ENCODE measurements at places on chromosomes 16 and 17.

GRCh38 chr16:79047337-79047736 lies 553.2 kb downstream of the MAF start:
- DNase-seq: no peak

GRCh38 chr16:52957199-52957598 lies 95.5 kb downstream of the CHD9NB start:
- DNase-seq: no peak

DNA sequence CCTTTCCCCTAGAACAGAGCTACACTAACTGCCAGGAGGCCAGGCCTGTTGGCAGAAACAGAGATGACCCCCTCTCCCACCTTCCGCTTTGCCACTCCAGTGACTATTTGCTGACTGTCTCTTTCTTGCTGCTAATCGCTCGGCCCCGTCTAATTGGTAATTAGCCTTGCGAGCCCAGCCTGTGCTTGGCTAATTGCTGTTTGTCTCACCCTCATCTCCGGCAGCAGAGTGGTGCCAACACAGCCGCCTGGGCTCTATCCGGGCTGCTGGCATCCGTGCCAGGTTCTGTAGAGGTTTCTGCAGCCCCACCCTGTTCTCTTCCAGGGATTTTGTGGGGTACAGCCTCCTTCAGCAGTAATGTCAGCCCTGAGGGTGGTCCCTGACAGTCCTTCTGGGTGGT lies 27.4 kb upstream of the PHB1 start:
- no peak for DNase-seq

DNA sequence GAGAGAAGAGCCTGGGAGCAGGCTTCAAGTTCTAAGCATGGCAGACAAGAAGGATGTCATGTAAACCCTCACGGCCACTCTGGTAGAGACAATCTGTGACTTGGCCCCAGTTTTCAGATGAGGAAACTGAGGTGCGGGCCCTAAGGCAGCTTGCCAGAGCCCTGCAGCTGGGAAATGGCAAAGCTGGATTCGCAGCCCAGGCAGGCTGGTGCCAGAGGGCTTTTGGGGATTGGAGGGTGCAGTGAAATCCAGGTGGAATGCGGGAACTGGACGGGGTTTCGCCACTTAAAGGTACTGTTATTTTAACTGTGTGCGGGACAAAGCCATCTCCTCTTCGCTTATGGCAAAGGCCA lies 477 bp upstream of the OSGIN1 start:
- no peak for DNase-seq

DNA sequence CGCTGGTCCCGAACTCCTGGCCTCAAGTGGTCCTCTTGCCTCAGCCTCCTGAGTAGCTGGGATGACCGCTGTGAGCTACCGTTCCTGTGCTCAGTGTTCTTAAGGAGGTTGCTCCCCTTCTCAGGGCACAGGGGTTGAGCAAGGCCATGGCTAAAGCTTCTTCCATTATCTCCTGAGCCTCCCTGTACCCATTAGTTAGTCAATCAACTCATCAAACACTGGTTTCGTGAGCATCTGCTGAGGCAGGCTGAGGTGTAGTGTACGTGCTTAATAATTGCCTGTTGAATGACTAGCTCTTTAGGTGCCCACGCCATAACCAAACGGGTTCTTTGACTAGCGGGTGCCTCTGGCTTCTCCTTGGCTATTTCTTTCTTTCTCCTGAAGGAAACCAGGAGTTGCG lies 11.7 kb downstream of the SGCA start:
- DNase-seq: no peak

- no peak for DNase-seq
Measured at GRCh38 chr16:61829631-61830030, 206.6 kb downstream of the CDH8 start.

DNA sequence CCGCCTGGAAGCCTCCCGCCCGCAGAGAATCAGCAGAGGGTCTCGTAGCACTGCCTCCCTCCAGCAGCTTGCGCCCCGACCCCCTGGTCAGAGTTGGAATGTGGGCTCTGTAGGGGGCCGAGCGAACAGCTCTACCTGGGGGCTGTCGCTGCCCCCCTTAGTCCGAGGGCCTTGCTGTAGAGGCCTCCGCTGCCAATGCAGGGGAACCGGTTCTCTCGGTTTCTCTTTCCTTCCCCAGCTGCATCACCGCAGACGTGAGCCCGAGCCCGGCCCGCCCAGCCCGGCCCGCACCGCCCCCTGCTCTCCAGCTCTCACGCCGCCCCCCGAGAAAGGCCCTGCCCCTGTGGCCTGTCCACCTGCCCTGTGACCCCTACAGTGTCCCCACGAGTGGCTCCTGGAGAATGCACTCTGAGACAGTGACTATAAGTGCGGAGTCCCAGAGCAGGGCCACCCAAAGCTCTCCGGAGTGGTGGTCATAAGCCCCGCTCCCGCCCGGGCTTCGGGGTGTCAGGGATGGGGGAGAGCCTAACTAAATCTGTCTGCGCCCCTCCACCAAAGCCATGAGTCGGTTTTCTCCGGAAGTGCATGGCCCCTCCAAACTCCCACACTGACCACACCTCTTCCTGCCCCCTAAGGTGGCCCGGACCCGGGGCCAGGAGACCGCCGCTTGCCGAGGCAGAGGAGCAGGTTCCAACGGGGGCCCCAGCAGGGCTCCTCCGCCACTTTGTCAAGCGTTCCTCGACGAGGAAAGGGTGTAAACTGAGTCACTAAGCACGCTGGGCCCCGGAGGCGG lies 1.7 kb downstream of the ARHGAP27 start:
- DNase-seq: no peak

GRCh38 chr17:74153821-74154430 lies 49.6 kb upstream of the RPL38 start:
- no peak for DNase-seq

DNA sequence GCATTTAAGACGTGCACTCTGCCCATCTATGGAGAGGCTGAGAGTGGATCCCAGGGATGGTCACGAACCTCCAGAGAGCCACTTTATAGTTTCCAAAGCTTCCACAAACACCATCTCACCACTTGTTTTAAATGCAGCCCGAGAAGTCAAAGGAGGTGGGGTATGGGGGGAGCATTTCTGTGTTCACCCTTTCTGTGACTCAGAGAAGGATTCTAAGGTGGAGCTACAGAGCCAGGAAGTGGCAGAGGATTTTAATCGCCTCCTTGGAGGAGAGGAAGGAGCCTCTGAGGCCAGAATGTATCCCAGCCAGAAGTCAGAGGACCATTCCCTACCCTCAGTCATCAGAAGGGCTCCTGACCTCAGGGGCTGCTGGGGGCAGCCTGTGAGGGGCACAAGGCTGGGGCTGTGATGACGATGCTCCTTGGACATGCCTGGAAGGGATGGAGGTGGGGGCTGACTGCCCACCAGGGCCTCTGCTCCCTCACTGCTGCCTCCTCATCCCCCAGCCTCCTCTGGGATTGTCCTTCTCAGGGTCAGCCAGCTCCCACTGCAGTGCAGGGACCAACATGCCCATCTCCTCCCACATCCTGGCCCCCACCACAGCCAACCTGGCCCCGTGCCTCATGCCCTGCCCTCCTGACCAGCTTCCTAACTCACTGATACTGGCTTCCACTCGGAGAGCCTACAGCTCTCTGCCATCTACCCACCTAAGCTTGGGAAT lies 2.8 kb downstream of the XYLT2 start:
- DNase-seq: peak; percentile 20

DNA sequence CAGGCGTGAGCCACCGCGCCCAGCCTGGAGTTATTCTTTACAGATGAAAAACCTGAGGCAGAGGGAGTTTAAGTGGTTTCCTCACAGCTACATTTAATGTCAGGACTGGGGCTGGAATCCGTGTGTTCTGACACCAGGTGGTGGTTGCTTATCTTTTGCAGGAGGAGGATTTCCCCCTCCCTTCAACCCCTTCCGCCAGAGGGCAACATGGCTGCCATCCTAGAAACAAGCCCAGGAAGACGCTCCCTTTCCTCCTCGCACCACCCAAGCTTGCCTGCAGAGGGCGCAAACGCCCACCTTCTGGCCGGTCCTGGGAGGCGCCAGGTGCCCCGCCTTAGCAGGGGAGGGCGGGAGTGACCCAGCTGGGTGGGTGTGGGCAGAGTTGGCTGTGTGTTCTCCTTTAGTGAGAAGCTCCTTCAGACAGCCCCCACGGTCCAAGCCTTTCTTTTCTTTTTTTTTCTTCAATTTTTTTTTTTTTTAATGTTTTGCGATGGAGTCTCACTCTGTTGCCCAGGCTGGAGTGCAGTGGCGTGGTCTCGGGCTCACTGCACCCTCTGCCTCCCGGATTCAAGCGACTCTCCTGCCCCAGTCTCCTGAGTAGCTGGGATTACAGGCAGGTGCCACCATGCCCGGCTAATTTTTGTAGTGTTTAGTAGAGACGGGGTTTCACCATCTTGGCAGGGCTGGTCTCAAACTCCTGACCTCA lies 9.9 kb upstream of the RAP1GAP2 start:
- peak; percentile 86 for DNase-seq

DNA sequence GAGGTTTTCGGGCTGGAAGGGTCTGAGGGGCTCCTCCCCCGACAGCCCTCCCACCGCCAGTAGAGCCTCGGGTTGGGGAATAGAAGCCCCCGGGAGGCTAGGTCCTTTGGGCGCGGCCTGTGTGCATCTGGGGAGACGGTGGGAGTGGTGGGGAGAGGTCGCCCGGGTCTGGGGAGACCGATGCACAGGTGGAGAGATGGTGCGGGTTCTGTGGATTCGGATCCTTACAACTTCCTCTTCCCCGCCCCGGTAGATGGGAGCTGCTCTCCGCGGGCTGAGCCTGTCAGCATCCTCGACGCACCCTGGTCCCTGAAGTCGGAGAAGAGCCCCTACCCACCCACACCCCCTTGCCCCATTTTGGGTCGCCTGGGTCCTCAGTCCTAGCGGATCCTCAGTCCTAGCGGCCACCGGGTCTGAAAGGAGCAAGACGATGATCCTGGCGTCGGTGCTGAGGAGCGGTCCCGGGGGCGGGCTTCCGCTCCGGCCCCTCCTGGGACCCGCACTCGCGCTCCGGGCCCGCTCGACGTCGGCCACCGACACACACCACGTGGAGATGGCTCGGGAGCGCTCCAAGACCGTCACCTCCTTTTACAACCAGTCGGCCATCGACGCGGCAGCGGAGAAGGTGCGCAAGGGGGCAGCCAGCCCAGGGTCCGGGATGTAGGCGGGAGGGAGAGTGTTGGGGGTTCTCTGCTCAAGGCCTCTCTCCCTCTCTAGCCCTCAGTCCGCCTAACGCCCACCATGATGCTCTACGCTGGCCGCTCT lies 790 bp downstream of the BCKDK start:
- no peak for DNase-seq

GRCh38 chr17:1762233-1762900 lies 507 bp downstream of the SERPINF1 start:
- peak; percentile 68 for DNase-seq

DNA sequence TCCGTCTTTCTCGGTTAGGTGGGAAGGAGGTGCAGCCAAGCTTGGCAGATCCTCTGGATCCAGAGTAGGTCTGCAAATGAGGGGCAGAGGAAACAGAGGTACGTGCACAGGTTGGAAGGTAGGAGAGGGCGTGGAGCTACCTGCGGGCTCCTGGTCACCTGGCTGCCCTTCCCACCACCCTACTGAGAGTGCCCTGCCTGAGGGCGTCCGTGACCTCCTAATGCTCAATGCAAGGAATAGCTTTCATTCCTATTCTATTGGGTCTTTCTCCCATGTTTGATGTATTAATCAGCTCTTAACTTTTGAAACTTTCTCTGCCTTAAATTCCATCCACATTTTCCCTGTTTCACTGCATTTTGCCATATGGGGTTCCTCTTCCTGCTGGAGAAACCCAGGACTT lies 44.6 kb downstream of the MYH13 start:
- DNase-seq: no peak

GRCh38 chr17:78998311-78999055 lies 11.1 kb downstream of the CANT1 start:
- peak; percentile 36 for DNase-seq

DNA sequence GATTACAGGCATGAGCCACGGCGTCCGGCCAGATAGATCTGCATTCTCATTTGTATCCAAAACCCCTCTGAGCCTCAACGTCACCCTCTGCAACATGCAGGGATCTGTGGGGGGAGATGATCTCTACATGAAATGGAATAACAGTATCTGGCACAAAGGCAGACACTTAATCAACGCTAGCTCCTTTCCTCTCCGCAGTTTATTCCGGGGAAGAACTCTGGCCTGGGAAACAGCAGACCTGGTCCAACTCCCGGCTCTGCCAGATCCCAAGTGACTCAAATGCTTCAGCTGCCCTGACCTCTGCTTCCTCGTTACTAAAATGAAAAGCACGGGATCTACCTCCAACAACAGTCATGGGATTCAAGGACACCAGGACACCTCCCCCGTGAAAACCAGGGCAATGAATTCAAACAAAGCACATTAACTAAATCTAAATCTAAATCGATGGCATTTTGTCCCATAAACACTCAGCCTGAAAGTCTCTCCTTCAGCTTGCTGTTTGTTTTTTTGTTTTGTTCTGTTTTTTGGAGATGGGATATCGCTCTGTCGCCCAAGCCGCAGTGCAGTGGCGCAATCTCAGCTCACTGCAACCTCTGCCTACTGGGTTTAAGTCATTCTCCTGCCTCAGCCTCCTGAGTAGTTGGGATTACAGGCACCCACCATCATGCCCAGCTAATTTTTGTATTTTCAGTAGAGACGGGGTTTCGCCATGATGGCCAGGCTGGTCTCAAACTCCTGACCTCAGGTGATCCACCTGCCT lies 78.2 kb downstream of the NXN start:
- DNase-seq: peak; percentile 67

GRCh38 chr16:6252541-6252940 lies 1080.1 kb upstream of the RBFOX1 start:
- DNase-seq: no peak

- DNase-seq: peak; percentile 51
Measured at GRCh38 chr17:56172517-56172982, 19.3 kb downstream of the ANKFN1 start.

GRCh38 chr17:8468980-8469379 lies 33.3 kb downstream of the NDEL1 start:
- no peak for DNase-seq

GRCh38 chr16:57564571-57565270 lies 22.3 kb downstream of the ADGRG5 start:
- DNase-seq: no peak

DNA sequence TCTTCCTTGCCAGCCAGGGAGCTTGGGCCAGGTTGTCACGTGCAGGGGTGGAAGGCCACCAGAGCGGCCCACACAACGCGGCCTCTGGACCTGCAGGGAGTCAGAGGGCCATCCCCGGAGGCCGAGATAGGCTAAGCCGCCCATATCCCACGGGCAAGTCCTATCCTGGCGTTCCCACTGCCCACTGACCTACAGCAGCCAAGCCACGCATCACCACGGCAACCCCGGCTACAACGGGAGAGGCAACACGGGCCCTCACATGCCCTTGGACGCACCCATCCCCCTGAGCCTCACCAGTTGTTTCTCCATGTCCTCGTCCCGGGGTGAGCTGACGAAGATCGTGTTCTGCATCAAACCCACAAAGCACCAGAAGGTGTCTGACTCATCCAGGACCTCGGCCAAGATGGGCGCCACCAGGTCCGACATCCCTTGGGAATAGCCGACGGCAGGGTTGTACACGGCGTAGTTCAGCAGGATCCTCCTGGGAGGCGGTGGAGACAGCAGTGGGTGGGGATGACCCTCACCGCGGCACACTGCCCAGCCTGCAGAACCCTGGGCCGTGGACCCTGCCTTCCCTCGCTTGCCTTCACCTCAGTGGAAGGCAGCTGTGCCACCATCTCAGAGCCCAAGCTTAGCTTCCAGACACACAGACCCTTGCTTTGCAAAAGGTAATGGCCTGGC lies 88.2 kb downstream of the TBC1D16 start:
- DNase-seq: peak; percentile 35

GRCh38 chr16:51312363-51313150 lies 161.5 kb upstream of the SALL1 start:
- no peak for DNase-seq

Data from right forelimb (tissue), 1 donor.